ENCODE measurements at places on chromosomes 2 and 18.

DNA sequence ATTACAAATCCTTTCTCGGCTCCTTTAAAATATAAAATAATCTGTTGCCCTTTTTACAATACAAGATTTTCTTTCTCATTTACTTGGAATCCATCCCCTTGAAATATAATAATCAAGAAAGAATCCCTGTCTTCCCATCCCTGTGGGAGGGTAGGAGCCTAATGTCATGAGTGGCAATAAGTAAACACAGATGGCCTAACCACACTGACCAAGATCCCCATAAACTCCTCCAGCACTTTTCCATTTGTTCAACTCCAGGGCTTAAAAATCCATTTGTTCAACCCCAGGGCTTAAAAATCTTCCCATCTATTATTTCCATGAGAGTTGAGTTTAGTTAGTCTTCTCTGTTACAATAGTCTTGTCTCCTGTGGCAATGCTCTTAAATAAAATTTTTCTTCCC lies 297.6 kb downstream of the CDH7 start:
- DNase-seq: no peak

DNA sequence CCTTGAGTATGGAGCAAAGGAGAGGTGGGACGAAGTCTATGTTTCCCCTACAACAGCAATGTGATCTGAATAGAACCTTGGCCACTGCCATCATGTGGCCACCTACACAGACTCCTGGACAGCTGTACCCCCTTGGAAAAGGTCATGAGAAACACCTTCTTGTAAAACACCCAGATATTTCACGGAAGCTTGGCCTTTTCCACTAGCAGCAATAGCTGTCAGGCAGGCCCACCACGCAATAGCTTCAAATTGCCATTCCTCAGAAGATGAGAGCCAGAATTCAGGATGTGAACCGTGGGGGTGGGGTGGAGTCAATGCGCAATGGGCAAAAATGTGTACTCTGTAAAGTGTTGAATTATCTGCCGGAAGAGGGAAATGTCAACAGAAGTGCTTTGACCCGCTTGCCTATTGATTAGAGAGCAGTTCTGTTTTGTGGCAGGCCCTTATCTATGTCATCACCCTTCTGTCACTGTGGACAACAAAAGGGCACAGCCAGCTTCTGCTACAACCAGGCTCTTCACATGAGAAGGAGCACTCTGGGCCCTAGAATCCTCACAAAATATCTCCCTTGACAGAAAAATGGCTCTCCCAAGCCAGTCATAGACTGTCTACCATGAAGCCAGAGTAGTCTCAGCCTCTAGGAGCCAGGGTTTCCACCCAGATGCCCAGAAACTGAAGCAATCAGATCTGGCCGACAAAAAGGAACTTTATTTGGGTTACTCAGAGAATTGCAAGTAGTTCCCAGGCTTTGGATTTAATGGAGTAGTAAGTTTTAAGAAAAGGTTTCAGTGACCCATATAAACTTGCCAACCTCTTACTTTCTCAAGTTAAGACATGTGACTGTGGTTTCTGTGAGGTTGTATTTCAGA lies 9.5 kb downstream of the INPP1 start:
- no peak for DNase-seq

- no peak for DNase-seq
These were observed 36.4 kb downstream of the CACNB4 start for GRCh38 chr2:152062125-152063091.

- DNase-seq: no peak
These were observed 3.0 kb downstream of the PIEZO2 start for GRCh38 chr18:11146238-11146946.

DNA sequence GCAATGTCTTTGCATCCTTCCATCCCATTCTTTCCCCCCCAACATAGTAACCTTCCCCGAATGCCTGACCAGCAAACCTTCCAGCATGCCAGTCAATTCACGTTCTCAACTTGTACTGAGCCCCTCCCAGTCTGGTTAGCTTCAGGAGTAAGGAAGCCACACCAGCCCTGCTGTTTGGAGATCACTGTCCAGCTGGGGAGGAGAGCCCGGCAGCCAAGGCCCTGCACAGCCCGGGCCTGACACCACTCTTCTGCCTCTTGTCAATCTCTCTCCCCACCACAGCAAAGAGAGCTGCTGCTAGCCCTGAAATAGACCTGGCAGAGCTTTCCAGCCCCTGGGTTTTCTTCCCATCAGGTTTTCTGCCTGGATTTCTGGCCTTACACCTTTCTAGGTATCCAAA lies 185.8 kb upstream of the ID2 start:
- no peak for DNase-seq

DNA sequence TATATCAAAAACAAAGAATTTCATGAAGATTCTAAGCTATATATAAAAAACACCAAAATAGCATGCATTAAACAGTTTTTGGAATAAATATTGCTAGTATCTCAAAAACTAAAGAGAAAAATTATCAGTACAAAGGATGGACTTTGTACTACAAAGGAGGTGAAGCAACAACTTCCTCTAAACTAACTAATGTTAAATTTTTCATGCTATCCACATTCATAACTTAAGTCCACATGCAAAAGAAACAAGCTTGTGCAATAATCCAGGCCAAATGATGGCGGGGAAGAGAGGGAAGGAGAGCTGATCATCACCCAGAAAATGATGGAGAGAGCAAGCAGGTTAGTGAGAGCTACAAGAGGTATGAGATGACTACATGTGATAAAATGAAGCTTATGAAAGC lies 70.1 kb downstream of the KIDINS220 start:
- no peak for DNase-seq

GRCh38 chr2:22991844-22992243 lies 393.1 kb upstream of the KLHL29 start:
- DNase-seq: no peak

GRCh38 chr2:16179701-16180416 lies 239.5 kb downstream of the MYCN start:
- DNase-seq: no peak

DNA sequence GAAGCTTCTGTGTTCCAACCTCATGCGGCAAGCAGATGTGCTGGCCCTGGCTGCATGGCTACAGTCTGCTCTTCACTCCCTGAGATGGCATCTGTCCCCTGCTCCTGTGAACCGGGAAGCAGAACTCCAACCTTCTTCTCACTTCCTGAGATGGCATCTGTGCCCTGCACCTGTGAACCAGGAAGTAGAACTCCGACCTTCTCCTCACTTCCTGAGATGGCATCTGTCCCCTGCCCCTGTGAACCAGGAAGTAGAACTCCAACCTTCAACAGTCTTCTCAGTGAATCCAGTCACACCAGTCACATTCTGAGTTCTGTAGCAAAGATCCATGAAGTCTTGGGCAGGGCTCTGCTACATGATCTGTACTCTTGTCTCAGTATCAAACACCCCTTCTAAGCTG lies 887.2 kb upstream of the KLHL29 start:
- DNase-seq: peak; percentile 3

DNA sequence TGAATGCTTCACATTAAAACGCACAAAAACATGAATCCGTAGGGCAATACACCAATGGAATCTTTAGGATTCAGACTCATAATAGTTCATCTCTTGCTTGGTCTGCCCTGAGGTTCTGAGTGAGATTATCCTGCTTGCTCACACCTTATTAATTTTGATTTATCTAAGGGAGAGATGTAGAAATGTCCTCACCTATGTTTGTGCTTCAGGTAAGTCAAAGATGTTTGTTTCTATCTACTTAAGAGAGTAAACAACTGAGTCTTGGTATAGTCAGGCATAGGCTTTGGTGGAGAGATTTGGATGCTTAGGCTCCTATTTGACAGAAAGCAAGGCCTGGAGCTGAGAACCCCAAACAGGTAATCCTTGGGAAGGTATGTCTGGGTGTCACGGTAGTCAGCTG lies 231.0 kb upstream of the TNP1 start:
- no peak for DNase-seq

GRCh38 chr18:72342933-72343332 lies 201.2 kb downstream of the CBLN2 start:
- no peak for DNase-seq

DNA sequence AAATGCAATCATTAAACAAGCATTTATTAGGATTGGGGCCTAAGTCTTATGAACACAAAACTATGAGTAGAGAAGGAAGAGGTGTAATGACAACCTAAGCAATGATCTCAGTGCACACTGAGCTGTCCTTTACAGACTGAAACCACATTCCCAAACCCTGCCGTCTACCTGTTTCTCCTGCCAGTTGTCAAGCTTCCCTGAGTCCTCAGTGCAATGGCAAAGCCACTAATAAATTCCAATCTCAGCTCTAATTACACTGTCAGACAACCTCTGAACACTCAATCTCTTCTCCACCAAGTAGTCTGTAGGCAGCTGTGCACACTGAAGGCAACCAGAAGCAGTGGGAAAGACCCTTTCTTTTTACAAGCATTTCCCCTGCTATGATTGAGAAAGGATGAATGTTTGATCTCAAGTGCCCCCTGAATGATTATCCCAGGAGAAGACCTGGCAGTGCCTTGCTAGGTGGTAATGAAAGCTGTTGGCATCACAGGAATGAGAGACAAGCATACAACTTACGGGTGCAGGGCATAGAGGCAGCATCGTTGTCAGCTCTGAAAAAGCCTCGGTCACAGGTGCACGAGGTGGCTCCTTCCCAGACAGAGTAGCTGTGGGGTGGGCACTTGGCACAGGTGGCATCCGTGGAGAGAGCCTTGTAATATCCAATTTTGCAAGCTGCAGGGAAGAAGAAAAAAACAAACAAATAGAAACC lies 71.4 kb downstream of the EPHA4 start:
- no peak for DNase-seq

GRCh38 chr2:207066166-207066565 lies 99.6 kb downstream of the KLF7 start:
- DNase-seq: no peak

DNA sequence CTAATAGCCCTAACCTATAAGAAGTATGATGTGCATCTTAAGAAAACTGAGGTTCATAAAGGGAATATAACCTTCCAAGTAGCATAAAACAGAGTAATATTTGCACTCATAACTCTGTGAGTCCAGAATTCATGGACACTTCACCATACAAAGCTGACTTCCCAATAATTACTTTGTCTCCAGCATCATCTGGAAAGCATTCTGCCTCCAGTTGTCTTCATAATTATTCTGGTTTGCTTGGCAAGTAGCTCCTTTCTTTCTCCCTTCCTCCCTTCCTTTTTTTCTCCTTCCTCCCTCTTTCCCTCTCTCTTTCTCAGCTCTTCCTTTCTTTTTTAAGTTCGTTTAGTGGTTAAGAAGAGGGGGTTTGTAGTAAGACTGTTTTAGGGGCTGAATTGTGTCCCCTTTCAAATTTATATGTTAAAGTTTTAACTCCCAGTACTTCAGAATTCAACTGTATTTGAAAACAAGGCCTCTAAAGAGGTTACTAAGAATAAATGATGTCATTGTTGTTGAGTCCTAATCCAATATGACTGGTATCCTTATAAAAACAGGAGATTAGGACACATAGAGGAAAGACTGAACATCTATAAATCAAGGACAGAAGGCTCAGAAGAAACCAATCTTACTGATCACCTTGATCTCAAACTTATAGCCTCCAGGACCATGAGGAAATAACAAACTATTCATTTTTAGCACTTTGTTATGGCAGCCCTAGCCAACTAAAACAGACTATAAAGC lies 28.9 kb downstream of the TFPI start:
- no peak for DNase-seq

DNA sequence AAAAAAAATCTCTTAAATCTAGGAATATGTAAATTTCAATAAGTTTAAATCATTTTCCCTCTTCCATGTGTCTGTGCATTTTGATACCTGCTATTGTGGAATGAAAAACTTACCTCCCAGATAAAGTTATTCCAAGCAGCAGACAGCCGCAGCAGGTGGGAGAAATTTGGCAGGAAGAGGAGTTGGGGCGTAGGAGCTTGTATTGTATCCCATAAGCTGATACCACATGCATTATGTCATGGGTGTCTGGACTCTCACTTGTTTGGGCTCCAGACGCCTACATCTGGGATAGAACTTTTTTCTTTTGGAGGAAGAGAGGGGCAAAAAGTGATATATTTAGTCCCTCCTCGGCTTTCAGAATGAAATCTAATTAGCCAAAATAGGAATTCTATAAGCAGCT lies 59.3 kb upstream of the TCF4 start:
- no peak for DNase-seq

- no peak for DNase-seq
These were observed 76.1 kb downstream of the SCG2 start for GRCh38 chr2:223526106-223526505.

GRCh38 chr2:196309691-196310090 lies 138.3 kb upstream of the STK17B start:
- no peak for DNase-seq

- DNase-seq: no peak
These were observed 42.3 kb downstream of the BAZ2B start for GRCh38 chr2:159573846-159574606.

DNA sequence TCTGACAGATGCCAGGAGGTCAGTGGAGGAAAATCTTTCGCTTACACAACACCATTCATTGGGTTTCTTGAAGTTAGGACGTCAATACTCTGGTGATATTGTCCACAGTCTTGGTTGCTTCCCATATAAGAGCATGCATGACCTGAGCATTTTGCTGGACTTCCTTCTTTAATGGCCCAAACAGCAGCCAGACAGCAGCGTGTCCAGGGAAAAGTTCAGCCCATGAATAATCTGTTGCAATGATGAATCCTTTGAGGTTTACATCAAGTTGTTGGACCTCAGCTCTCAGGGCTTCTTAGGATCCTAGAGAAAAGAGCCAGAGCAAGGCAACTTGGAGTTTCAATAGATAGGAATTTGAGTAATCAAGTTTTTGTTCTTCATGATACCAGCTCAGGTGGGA lies 155.6 kb upstream of the MGAT5 start:
- no peak for DNase-seq

DNA sequence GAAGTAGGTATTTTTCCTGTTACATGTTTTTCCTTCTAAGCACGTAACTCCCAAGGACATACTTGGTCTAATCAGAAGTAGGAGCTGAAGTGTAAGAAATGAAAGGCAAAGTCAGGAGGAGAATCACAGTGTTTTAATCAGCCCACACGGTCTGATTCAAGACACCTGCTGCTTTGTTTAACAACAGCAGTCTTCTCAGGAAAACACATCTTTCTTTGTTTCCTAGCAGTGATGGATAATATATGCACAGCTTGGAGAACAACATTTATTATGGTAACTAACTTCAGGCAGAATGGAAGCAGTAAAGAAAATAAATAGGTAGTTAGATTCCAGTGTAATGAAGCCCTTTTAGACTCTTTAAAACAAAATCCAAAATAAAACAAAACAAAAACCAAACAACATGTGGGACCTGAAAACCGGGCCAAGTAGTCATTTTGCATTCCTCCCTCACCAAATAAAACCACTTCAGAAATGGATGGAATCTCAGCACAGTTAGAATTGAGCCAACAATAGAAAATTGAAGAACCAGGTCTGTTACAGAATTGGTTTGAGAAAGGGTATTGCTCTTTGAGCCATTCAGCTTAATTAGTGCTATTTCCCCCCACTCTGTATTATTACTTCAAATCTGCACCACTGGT lies 61.1 kb upstream of the UGP2 start:
- no peak for DNase-seq

- DNase-seq: no peak
These were observed 8.2 kb downstream of the DLX2 start for GRCh38 chr2:172094294-172095145.

- DNase-seq: no peak
These were observed 32.2 kb downstream of the USP34 start for GRCh38 chr2:61438670-61439069.

Data from CMK (cell line).